ENCODE measurements at places on chromosomes 5 and 9.

- no peak for DNase-seq
These were observed 1.8 kb downstream of the SEMA5A start for GRCh38 chr5:9544056-9544455.

- DNase-seq: peak; percentile 85
These were observed at the start of gene TEX48 for GRCh38 chr9:114681594-114682332. TEX48 (minus strand) TSS chr9:114682192; CDS start chr9:114671723, 10,469 bp downstream.

DNA sequence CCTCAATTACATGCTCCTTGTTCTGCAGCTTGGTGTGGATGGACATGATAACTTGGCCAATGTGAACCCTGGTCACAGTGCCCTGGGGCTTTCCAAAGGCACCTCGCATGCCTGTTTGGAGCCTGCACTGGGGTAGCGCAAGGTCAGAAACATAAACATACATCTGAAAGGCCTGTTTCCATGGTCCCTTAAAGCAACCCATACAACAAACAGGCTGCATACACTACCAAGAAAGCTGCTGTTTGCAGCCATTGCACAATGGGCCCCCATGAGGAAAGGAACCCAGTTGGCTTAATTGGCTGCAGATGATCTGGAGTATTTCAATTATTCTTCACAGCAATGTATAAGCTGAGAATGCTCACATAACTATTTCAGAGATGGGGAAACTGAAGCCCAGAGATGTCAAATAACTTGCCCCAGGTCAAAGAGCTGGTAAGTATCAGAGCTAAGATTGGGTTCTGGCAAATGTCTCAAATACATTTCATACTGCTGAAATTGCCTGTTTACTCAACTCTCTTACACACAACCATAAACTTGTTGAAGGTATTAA, 233.9 kb downstream of the ASTN2 start:
- DNase-seq: no peak

- DNase-seq: no peak
These were observed 22.4 kb downstream of the NIPSNAP3B start for GRCh38 chr9:104786293-104786692.

DNA sequence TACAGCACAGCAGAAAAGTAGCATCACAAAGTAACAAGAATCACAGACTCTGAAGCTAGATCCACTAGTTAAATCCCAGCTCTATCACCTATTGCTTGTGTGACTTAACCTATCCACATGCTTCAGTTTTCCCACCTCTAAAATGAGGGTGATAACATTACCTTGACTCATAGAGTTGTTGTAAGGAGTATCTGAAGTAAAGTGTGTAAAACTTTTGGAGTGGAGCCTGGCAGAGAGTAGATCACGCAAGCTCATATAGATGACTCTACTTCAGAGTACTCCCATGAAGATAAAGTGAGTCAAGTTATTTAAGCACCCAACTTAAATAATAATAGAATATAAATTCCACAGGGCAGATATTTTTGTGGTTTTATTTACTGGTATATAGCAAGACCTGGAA, 94.5 kb upstream of the FER start:
- no peak for DNase-seq

DNA sequence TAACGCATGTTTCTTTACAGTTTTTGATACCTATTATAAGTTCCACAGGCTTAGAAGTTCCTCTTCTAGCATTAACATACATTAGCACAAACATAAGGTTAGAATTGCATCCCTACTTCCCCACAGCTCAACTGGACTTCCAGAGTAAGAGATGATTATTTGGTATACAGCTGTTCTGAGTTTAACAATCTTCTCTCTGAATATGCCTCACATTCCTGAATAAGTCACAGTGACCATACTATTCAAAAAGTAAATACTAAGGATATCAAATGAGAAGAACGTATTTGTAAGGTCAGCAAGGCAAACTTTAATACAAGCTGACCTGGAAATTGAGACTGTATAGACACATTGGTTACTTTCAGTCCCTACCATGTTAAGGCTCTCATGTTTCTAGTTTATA, 21.3 kb downstream of the NR6A1 start:
- no peak for DNase-seq

DNA sequence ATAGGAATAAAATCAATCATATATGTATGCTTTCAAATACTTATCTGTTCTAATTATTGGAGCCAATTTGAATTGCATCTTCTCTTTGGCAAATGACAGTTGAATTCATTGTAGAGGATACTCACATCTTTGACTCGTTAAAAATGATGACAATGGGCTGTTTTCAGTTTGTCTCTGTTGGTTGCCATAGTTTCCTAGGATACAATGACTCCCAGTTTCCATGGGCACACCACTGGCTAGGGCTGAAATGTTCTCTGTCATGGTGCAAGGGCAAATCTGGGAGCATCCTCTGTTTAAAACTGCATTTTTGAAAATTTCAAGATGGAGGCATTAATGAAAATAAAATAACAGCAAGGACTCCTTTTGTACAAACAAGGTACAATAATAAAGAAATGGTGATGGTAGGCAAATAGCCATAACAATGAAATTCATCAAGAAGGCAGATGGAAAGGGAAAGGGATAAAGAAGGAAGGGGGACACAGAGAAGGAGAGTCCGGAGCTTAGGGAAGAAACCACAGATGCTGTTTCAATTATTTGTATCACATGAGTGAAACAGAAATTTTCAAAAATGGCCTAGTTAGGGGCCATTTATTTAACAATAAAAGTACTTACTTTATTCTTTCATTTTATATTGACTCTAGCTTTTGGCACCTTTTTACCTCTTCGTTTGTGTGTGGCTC, 378.8 kb upstream of the SEMA6A start:
- DNase-seq: no peak

GRCh38 chr5:82183828-82184227, 94.3 kb downstream of the RPS23 start:
- DNase-seq: no peak

GRCh38 chr5:122014236-122014935, 52.6 kb downstream of the SRFBP1 start:
- no peak for DNase-seq

DNA sequence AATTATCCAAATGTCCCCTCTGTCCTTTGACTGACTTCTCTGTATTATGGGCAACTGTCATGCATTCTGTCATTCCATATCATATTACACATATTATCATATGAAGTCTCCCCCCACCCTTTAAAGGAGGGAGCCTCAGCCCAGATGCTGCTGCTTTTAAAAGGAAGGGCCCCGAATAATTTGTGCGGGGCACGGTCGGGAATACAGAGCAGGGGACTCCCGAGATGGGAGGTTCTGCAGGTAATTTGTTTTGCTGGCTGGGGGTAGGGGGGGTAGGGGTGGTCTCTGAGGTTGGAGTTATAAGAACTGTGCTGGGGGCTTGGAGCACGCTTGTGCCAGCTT, 10.1 kb upstream of the LHX2 start:
- no peak for DNase-seq

DNA sequence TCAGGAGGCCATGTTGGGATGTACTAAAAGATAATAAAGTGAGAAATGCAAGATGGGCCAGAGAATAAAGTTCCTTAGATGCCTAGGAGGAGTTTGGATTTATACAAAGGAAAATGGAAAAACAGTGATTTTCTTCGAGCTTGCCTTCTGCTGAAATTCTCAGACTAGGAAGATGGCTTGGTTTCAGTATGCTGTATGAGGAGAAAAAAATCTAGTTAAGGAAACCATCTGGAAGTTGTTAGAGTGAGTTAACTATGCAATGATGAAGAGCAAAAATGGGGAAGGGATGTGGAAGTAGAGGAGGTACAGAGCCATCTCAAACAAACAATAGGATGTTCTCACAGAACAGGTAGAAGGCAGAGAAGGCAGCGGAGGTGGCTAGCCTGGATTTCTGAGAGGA, 162.9 kb upstream of the FTMT start:
- no peak for DNase-seq

DNA sequence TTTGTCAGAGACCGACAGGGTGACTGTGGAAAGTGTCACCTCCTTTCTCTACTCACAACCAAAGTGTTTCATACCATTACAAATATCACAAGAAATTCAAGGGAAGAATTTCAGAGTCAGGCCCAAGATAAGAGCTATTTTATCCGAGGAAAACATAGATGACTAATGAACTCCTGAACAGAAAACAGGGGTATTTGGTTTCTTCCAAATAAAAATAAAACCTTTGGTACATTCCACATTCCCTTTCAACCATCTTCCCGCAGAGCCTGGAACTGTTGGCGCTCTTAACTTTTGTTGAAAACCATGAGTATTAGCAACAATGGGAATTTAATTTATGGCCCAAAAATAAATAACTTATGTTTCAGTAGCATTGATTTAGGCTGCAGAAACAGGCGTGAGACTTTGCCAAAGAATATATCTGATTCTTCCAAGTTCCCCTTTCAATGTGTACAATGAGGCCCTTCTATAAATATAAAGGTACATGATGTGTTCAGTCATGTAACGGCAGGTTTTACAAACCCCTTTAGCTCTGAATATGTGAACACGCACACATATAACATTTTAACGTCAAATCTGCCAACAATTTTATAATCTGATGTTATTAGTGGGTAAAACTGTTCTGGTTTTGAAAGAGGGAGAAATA, 69.5 kb downstream of the RETREG1 start:
- no peak for DNase-seq

- DNase-seq: no peak
These were observed 214.0 kb downstream of the ENC1 start for GRCh38 chr5:74426506-74426905.

GRCh38 chr9:99602854-99603253, 218.8 kb upstream of the NR4A3 start:
- no peak for DNase-seq

DNA sequence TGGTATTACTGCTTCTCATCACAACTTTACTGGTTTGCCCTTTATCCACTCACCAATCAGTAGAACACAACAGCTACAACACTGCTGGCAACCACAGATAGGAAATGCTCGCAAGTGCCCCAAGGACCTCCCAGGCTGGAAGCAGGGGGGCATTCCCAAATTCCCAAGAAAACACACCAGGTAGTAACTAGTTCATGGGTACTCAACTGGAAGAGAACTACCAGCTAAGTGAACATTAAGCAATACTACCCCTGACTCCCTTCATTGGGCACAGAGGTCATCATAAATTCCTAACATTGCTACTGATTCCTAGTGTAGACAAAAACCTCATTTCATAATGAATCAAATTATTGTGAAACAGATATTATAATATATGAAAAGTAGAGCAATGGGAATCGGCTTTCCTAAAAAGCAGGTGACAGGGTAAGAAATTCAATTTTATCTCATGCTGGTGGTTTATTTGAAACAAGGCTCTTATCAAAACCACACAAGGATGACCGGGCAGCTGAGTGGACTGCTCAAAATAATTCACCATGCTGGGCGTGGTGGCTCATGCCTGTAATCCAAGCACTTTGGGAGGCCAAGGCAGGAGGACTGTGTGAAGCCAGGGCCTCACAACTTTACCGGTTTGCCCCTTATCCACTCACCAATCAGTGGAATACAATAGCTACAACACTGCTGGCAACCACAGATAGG, 81.6 kb downstream of the TLE1 start:
- no peak for DNase-seq

GRCh38 chr9:125613141-125613540, 93.9 kb downstream of the MAPKAP1 start:
- no peak for DNase-seq

DNA sequence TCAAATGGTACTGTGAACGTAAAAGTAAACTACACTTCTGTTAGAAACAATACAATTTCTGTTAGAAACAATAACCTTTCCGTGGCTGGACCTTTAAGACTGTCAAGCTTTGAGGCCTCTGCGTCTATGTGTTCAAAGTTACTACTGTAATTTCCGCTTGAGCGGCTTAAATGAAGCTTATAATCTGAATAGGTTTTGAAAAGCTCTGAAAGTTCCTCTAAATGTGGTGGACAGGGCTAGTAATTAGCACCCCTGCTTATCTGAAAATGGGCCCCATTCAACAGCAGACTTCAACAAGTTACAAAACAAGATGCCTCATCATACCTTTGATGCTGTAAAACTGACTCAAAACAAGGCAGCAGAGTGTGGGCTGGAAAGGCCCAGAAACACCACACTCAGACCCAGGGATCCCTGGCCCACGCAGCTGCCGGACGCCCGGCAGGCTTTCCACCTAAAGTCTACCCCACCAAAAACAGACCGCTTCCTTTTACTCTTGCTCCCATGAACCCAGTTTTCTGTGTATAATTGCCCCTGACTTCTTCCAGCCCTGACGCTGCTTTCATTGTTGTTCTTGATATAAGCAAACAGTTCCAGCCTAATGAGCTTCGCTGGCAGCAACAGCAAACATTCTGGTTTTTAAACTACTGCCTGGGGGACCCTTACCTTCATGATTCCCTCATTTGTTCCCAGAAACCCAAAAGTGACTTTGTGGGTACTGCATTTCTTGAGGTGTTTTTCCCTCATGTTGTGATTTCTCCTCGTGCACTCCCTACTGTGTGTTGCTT, 66.7 kb downstream of the TLE1 start:
- DNase-seq: no peak

- DNase-seq: no peak
These were observed 950 bp upstream of the MSH3 start for GRCh38 chr5:80653502-80653901.

- no peak for DNase-seq
These were observed 80.7 kb downstream of the DRD1 start for GRCh38 chr5:175363300-175363699.

- no peak for DNase-seq
These were observed 32.3 kb upstream of the LPCAT1 start for GRCh38 chr5:1555808-1556731.

- no peak for DNase-seq
These were observed 688.0 kb upstream of the SEMA6A start for GRCh38 chr5:117262572-117263131.

- DNase-seq: no peak
These were observed 21.0 kb upstream of the C5orf63 start for GRCh38 chr5:127094161-127094814.

DNA sequence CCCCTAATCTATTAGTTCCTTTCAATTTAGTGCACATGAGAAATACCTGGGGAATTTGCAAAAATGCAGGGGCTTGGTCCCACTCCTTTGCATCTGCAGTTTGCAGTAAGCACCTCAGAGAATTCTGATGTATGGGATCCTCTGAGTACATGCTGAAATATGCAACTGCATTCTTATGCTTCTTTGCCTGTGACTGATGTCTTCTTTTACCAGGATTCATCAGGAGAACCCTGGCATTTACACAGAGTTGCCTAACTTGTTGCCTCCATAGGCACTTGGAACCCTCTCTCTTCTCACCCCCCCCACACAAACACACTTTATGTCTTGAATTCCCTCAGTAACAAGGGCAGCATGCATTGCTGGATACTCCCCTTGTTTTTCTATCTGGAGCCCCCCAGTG, 173.1 kb downstream of the KDM4C start:
- no peak for DNase-seq

DNA sequence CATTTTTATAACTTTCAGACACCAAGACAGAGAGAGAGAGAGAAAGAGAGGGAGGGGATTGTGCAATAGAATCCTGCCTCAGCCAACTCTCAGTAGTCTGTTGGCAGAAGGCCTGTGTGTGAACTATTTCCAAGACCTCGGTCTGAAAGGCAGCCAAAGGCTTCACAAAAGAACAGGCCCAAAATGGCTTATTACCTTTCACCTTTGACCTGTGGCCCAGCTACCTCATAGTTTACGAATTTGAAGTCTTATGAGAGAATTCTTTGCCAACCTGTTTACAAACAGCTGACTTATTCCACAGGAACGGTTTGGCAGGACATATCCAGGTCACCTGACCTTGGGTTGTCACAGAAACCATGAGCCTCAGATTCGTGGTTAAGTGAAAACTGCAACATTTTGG, 48.6 kb downstream of the NR2F1-AS1 start:
- DNase-seq: no peak
